ENCODE measurements at places on chromosomes 4 and X.

- DNase-seq, result no peak
These were observed 86.7 kb downstream of the PSAPL1 start for GRCh38 chr4:7347981-7348380.

- no peak for DNase-seq
These were observed 25.1 kb upstream of the ANK2 start for GRCh38 chr4:113024388-113024787.

DNA sequence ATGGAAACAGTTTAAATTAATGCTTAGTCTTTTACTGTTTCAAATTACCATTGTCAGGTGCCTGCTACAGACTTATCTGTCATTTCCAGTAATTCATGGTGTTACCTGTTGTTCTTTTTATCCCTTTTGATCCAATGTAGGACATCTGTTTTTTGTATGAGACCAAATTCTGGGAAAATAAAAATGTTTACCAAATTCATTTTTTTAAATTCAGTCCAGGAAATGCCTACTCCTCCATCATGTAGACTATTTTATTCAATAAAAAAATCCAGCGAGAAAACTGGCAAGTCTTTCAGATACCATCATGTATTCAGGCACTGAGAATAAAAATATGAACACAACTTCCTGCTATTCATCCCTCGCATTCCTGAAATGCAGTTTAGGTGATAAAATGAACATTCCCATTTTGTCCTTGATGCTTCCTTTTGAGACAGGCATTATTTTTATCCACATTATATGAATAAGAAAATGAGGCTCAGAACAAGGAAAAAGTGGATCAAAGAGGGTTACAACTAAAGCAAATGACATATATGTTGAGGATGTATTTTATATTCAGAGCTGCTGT lies 584.2 kb downstream of the SPRY1 start:
- no peak for DNase-seq

GRCh38 chrX:8042304-8042703 lies 115.1 kb upstream of the PNPLA4 start:
- DNase-seq, result no peak

- no peak for DNase-seq
These were observed 91.7 kb downstream of the FRMPD4 start for GRCh38 chrX:12229986-12230385.

DNA sequence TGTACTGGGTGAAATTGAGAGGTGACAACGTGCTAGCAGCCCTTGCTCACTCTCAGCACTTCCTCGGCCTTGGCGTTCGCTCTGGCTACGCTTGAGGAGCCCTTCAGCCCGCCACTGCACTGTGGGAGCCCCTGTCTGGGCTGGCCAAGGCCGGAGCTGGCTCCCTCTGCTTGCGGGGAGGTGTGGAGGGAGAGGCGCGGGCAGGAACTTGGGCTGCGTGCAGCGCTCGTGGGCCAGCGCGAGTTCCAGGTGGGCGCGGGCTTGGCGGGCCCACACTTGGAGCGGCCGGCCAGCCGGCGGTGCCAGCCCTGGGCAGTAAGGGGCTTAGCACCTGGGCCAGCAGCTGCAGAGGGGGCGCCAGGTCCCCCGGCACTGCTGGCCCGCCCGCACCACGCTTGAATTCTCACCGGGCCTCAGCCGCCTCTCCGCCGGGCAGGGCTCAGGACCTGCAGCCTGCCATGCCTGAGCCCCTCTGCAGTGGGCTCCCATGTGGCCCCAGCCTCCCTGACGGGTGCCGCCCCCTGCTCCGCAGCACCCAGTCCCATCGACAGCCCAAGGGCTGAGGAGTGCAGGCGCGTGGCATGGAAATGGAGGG lies 249.5 kb upstream of the ETNPPL start:
- DNase-seq, result no peak

GRCh38 chrX:153981771-153982533 lies 9.4 kb downstream of the TMEM187 start:
- no peak for DNase-seq

DNA sequence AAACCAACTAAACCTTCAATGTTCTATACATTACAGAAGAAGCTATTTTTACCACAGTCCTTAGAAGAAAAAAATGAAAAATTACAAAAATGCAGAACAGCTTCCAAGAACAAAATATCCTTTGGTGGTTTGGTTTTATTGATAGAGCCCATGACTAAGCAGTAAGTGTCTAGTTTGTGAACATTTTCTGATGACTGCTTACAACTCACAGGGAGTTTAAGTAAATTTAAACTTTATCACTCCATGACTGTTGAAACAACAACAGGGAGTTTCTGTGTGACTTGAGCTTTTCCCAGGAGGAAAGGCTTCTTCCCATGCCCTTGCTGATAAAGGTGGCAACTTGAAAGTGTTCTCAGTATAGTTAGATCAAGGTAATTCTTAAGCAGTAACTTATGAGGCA lies 2.9 kb downstream of the PF4 start:
- no peak for DNase-seq

GRCh38 chrX:154049209-154050112 lies 29.8 kb upstream of the IRAK1 start:
- DNase-seq, result no peak

DNA sequence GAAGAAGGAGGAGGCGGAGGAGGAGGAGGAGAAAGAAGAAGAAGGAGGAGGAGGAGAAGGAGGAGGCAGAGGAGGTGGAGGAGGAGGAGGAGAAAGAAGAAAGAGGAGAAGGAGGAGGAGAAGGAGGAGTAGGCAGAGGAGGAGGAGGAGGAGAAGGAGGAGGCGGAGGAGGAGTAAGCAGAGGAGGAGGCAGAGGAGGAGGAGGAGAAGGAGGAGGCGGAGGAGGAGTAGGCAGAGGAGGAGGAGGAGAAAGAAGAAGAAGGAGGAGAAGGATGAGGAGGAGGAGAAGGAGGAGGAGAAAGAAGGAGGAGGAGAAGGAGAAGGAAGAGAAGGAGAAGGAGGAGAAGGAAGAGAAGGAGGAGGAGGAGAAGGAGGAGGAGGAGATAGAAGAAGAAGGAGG lies 19.9 kb downstream of the MRFAP1 start:
- DNase-seq, result no peak

DNA sequence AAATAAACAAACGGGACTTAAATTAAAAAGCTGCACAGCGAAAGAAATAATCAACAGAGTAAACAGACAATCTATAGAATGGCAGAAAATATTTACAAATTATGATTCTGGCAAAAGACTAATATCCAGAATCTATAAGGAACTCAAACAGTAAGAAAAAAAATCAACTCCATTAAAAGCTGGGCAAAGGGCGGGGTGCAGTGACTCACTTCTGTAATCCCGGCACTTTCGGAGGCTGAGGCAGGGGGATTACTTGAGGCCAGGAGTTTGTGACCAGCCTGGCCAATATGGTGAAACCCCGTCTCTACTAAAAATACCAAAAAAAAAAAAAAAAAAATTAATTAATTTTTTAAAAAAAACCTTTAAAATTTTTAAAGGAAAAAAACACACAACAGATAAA lies 109.0 kb downstream of the ATP11C start:
- no peak for DNase-seq

- DNase-seq, result no peak
These were observed at the start of gene VEGFD for GRCh38 chrX:15384304-15384703. VEGFD (minus strand) TSS chrX:15384413; CDS start chrX:15383946, 467 bp downstream.

All from GM12878 (cell line).